Dermis microvascular lymphatic vessel endothelial cell (primary cell): ENCODE measurements at places on chromosomes 4 and X. TPM values are rescaled to one million over a fixed set of nuclear protein-coding genes. Genes with fewer than 3 reads are reported as not detected.

Gene MAGED4B
- total RNA-seq = 22.9 and 52.7 TPM in 2 replicates

Gene SUPT20HL2
- total RNA-seq = not detected in 2 replicates

Gene OTUD6A
- total RNA-seq = not detected in 2 replicates

Gene RBM47
- total RNA-seq = under 0.01 and 0.13 TPM in 2 replicates

Gene SMAD1
- total RNA-seq = 68.4 and 78.8 TPM in 2 replicates

Gene FAM241A
- total RNA-seq = 9.0 and 10.3 TPM in 2 replicates

Gene ATP2B3
- not detected in 2 replicates for total RNA-seq

Gene CLDN34
- 0.13 TPM in 1 of 2 replicates, not detected in the other for total RNA-seq

Gene POLN
- 1.9 TPM in 2 replicates for total RNA-seq

Gene UGT8
- total RNA-seq = not detected in 2 replicates

Gene NXF2B
- total RNA-seq = not detected in 2 replicates

Gene PASD1
- not detected in 2 replicates for total RNA-seq

Gene RASL11B
- total RNA-seq = not detected in 2 replicates

Gene PCGF3
- total RNA-seq = 33.2 and 49.9 TPM in 2 replicates

Gene KCND1
- total RNA-seq = 0.13 and 0.25 TPM in 2 replicates

Gene TRIM61
- not detected in 2 replicates for total RNA-seq

Gene GABRE
- total RNA-seq = 12.1 and 36.3 TPM in 2 replicates

Gene WDR13
- 116 and 123 TPM in 2 replicates for total RNA-seq

Gene CT45A3
- not detected in 2 replicates for total RNA-seq
